ENCODE measurements at places on chromosomes 12 and 14.

DNA sequence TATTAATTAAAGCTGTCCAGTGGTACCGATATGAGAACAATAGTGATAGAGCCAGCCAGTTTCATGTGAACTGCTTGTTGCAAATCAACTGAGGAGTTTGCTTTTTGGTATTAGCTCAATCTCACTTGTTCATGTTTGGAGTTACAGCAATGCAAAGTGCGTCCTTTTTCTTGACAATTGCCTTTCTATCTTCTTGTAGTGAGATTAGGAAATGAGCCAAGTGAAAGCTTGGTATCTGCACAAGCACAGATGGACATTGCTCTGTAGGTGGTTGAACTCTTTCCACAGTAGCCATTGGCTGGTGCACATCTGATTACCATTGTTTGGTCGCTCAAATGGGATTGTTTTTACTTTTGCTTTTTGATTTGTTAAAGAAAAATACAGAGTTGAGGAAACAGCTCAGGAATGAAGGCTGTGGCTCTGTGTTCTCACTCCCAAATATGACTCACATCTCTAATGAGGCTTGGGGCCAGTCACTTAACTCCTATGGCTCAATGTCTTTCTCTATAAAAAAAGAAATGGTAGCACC lies 241.4 kb downstream of the BMP4 start:
- no peak for DNase-seq

DNA sequence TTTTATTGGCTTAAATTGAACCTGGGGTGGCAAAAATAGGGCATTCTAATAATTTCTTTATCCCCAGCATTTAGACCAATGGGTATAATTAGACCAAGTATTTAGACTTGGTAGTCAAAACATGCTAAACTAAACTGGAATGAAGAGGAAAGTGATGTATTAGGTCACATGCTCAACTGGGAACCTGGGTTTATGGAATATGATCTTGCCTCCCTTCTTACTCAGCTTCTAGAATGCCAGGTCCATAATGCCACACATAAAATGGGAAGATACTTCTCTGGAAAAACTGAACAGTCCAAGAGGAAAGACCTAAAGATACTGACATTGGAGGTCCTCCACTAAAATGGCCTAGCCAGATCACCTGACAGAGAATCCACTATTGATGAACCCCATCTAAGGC lies 6.2 kb upstream of the BIN2 start:
- no peak for DNase-seq

- no peak for DNase-seq
These were observed 5.3 kb upstream of the KRAS start for GRCh38 chr12:25256005-25256404.

- DNase-seq = peak; percentile 93
These were observed 17.4 kb upstream of the CHFR start for GRCh38 chr12:132904718-132905328.

DNA sequence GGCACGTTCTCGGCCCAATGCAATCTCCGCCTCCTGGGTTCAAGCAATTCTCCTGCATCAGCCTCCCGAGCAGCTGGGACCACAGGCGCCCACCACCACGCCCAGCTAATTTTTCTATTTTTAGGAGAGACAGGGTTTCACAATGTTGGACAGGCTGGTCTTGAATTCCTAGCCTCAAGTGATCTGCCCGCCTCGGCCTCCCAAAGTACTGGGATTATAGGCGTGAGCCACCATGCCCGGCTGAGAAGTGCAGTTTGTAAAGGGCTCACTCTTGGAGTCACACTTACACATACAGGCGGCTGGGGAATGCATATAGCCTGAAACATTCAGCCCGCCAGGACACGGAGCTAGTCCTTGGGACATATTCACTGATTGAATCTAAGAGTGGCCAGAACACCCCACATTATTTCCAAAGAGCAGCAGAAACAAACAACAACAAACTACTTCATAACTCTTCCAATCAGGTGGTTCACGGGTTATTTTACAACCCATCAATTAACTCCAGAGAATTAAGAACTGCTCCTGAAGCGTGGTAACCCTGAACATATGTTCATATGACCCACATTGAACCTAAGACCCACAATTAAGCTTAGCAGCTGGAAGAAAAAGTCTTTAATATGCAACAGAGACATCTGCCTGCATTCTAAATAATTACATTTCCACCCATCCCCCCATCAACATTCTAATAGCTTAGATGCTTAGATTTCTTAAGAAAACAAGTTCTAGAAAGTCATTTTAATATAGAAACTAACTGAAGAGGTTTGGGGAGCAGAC lies 49.2 kb downstream of the SSH1 start:
- no peak for DNase-seq

GRCh38 chr14:30875788-30876053 lies 1.4 kb downstream of the COCH start:
- DNase-seq = no peak

DNA sequence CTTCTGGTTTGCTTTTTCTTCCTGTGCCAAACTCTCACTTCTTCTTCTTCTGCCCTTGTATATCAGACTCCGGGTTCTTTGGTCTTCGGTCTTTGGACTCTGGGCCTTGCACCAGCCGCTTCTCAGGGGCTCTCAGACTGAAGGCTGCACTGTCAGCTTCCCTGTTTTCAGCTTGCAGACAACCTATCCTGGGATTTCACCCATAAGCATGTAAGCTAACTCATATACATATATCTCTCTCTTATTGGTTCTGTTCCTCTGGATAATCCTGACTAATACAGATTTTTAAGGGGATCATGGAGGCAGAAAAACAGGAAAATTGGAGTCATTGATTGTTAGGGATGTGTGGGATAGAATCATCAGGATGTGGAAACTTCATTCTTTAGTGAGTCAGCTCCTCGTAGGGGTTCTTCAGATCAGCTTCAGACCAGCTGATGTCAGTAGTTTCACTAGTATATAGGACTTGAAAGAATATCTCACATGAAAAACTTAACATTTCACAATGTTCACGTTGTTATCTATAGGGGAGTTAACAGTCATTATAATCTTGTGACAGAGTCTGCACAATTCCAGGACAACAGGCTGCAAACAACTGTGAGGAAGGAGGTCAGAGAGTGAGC lies 102.9 kb downstream of the RASSF9 start:
- DNase-seq = no peak

DNA sequence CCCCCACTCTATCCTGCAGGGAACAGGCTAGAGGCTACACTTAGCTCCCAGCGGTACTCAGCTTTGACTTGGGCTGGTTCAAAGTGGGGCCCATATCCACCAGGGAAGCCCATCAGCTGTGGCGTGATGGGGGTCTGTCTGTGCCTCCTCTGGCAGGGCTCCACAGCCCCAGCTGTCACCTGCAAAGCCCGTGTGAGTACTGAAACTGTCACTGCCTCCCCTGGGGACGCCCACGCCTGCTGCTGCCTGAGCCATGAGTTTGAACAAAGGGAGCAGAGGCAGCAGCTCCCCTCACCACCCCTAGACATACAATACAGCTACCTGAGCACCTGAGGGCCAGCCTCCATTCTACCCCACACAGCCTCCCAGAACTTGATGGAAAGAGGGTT lies 5.0 kb downstream of the REM2 start:
- no peak for DNase-seq

DNA sequence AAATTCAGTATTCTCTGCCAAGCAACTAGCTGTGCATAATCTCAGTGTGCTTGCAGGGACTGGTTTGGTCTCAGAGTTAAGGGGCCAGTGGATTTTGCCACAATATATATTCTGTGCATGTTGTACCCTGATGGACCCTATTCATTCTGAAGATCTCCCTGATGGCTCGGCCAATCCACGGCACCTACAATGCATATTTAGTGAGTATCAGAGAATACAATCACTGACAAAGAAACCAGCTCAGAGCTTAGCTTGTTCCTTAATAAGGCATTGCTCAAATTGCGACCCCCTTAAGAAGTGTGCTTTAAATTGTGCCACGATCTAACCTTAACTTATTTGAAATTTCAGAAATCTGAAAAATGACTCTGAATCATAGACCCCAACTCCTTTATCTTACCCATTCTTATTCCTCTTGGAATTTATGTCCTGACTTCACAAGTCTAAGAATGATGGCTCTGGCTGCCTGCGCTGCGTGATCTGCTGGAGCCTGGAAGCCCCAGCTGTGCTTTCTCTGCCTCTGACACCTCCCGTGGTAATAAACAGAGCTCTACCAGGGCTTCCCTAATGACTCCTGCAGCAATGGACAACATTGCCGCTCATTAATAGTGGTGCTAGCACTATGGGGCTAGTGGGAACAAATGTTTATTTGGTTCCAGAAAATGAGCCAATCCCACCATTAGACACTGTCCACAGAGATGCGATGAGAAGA lies 9.0 kb upstream of the DCAF4 start:
- no peak for DNase-seq

All from left ventricle myocardium superior (tissue), 1 donor.